Activated CD4-positive, alpha-beta T cell treated with anti-CD3 and anti-CD28 coated beads, Interleukin-2, amount 50 U/mL, for 24 hours (primary cell): ENCODE measurements at places on chromosomes 5 and 9.

- peak; percentile 16 for DNase-seq
Observed at GRCh38 chr5:149114403-149115312, 26.6 kb upstream of the ABLIM3 start.

DNA sequence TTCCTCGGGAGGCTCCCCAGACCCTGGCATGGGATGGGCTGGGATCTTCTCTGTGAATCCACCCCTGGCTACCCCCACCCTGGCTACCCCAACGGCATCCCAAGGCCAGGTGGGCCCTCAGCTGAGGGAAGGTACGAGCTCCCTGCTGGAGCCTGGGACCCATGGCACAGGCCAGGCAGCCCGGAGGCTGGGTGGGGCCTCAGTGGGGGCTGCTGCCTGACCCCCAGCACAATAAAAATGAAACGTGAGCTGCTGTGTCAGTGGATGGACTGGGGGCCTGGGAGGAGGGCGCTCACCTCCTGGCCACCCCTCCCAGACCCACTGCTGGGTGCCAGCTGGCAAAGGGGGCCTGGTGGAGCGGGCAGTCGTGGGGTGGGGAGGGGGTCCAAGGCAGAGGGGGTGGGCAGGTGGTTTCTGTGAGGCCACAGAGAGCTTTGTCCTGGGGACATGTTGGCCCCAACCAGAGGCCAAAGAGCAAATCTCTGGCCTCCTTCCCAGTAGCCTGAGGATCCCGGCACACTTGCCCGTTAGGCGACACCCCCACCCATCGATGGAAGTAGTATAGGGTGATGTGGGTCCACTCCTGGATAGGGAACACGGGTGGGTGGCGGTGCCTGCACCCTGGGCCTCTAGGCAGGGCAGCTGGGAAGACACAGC is 9.8 kb downstream of the EGFL7 start:
- no peak for DNase-seq

GRCh38 chr5:130568791-130569190 is 596.3 kb downstream of the HINT1 start:
- DNase-seq, result no peak

DNA sequence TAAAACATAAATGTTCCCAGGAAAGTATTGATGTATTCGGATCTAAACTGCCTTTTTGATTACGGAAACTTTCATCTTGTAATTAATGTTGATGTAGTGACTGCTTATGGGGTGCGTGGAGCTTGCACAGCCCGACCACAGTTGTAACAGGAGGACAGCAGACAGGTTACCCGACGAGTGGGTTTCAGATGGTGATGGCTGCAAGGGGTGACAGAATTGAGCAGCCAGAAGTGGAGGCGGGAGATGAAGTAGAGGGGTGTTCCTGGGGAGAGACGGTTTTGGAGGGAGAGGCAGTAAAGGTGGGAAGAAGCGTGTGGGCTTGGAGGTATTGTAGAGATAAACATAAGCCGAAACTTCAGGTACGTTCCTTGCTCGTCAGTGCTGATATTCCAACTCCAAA is 5.8 kb downstream of the CEP72 start:
- DNase-seq, result no peak

- DNase-seq, result no peak
Observed at GRCh38 chr9:95506428-95506677, 10.4 kb downstream of the PTCH1 start.

DNA sequence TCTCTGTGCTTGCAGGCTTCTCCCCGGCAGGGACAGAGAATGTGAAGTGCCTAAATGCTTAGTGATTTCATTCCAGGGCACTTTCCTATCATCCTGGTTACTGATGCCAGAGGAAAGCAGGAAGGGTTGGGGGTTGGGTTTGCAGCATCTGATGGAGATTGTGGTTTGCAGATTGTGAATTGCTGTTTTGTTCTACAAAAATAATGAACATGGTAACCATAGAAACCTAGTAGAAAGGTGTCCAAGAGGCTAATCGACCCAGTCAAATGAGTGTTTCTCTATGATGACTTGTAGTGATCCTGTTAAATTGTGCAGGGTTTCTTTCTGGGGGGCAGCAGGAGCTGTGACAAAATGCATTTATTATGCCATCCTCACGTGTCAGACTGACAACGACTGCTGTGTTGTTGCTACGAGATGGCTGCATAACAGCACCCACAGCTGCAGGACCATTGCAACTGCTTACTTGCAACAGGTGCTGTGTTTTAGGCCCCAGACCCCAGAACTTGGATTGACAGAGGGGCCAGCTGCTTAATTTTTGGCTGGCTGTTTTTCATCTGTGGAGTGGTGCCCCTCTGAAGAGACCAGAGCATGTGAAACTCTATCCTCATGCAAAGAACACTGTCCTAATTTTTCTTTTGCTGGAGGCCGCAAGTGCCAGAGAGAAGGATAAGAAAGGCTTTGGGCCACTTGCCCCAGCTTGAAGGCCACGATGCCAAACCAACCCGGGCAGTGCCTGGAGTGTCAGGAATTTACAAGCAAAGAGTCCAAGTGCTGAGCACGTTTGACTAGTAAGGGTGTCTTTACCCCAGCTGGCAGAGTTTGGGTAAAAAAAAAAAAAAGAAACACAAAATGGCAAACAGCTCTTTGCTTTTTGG is 397.8 kb downstream of the GADD45G start:
- no peak for DNase-seq

- DNase-seq, result no peak
Observed at GRCh38 chr9:120394058-120394669, 185.8 kb downstream of the CDK5RAP2 start.

GRCh38 chr9:113313261-113313660 is 10.1 kb upstream of the RNF183 start:
- no peak for DNase-seq

DNA sequence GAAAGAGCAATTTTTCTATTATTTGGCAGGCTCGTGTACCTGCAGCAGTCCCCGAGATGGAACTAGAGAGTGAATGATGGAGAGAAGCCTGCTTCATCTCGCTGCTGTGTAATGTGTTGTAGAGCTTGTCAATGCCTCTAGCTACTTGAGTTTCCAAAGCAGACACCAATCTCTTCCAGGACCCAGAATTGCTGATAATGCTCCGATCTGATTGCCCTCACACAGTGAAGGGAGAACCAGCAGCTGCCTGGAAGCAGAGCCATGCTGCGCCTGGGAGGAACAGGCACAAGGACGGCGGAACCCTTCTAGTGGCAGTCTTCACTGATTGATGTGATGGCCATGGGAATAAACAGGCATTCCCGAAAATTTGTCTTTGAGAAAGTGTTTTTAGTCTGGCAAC is 288.0 kb downstream of the ICE1 start:
- DNase-seq, result no peak

DNA sequence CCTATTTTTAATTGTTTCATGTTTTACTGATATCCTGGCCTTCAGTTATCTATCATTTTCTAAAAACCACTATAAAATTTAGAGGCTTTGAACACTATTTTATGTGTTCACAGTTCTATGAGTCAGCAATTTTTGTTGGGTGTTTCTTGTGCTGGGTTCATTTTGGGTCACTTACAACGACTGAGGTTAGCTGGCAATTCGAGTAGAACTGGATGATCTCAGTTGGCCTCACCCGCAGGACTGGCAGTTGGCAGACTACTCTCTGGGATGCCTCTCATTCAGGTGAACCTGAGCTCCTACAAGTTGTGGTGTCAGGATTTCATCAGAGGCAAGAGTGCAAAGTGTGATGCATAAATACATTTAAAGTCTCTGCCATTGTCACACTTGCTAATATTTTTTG is 151.0 kb upstream of the PAPPA start:
- no peak for DNase-seq

- no peak for DNase-seq
Observed at GRCh38 chr5:27516437-27516836, 478.1 kb upstream of the CDH9 start.

- no peak for DNase-seq
Observed at GRCh38 chr9:125375820-125376219, 114.2 kb downstream of the GAPVD1 start.

DNA sequence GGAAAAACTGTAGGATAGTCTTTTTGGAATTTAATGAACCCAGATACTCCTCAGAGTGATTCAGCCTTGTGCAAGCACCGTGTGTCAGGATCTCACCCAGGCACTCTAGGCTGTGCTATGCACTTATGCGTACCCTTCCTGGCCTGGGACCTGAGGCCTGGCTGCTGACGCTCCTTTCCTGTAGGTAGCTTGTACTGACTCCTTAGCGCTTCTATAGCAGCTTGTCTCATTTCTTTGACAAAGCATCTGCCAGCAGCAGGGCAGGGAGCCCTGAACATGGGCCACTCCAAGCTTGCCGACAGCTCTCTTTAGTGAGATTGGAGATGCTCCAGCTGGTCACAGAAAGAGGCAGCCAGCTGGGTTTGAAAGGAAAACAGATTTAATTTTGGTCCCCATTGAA is 147.3 kb downstream of the SGCD start:
- DNase-seq, result no peak

DNA sequence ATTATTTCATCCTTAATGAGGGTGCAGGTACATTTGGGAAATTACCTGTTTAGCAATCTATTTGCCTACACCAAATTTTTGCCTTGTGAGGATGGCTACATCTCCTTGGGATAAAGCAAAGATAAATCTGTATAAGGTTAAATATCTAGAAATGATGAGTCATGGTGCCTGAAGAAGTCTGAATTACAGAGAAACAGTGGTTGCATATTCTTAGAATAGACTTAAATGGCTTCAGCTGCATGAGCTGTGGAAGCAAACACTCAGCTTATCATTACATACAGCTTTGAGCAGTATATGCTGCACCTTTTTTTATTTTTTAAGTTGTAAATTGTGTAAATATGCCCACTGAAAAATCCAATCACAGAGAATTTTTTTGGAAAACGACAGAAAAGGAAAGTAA is 153.5 kb downstream of the RAPGEF6 start:
- DNase-seq, result no peak

DNA sequence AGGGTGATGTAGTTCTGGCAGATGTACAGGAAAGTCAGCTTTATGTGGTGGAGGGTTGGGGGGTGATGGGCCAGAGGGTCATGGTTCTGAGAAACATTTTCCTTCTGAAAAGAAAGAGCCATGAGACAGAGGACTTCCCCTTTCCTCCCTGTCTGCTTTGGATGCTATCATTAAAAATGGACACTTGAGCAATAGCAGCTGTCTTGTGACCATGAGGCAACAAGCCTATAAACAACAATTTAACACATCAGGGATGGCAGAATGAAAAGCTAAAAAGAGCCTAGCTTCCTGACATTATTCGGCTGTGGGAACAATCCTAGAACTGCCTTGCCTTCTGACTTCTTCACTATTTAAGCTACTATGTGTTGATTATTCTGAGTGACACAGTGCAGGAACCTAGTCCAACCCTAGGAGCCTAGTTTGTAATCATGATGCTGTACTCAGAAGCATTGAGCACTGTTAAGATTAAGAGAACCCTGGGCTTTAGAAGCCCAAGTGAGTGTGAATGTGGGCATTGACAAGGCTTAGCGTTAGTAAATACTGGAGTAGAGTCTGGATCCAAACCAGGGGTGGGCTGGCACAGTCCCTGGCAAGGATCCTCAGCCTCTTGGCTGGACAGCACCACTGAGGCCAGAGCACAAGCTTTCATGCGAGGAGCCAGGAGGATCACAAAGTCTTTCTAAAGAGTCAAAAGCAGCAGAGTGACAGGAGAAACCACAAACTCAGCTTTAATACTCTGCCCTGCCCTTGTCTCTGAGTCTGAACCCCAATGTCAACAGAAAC is 178.5 kb upstream of the EGFLAM start:
- no peak for DNase-seq

DNA sequence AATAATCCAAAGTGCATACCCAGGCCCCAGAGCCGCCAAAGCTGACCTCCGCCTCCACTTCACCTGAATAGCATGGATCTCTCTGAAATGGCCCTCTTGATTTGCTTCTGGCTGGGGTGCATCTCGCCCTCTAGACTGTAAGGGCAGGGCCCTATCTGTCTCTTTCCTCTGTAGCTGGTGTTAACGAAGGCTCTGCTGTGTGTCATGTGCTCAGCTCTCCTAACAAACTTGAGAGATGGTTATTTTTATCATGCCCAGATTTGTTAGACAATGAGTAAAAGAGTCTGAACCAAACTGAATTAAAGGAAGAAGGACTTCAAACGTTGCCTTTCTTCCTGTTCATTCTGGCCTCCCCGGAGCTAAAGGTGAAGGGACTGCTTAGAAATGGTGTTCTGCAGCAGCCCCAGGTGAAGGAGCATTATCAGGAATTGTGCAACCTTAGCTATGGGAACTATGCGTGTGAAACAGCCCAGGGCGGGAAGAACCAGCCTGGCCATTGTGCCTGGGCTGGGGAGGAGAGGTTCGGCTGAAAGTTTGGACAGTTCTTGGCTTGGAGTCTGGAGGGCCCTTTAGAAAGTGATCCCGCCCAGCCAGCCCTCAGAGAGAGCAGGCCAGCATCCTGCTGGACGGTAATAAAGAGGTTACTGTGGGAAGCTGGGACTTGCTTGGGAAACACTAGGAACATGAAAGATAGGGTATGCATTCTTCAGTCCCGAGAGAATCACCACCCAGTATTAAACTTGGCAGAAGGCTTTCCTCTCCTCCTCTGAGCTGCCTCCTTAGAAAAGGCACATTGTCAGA is 73.5 kb downstream of the WWC1 start:
- DNase-seq, result no peak

- no peak for DNase-seq
Observed at GRCh38 chr9:110933350-110934001, 104.8 kb downstream of the LPAR1 start.

- no peak for DNase-seq
Observed at GRCh38 chr5:65479527-65479926, 2.2 kb downstream of the ADAMTS6 start.

DNA sequence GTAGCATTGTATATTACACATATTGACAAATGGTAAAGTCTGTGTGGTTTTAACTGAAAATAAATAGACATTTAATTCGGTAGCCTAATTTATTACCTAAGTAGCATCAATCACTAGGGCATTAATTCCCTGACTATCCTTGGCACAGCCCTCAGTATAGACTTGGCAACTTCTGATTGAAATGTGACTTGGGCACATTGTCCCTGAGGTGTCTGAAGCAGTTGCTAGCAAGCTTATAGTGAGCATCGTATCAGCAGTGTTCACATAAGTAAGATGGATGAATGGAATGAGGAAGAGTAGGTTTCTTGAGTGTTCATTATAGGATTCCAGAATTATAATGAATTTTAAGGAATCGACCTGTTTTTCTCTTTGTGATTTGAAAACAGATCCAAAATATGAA is 16.1 kb downstream of the LURAP1L start:
- no peak for DNase-seq

- DNase-seq, result no peak
Observed at GRCh38 chr5:7927466-7928375, 58.8 kb downstream of the MTRR start.

DNA sequence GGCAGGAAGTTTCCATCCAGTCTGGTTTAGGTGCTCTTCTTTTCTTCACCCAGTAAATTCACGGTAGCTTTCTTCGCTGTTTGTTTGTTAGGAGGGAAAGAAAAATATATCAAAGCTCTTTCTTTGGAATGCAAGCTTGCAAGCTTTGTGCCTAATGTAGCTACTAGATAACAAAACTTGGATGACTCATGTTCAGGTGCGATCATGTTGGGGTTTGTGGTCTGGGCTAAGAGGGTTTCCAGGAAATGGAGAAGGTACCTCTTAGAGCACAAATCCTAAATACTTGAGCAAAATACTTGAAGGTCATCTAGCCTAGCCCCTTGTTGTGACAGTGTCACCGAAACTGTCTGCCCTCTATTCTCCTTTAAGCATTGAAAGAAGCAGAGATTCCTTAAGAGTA is 17.7 kb downstream of the SRP19 start:
- DNase-seq, result peak; percentile 54
